Pons (tissue), 1 donor: ENCODE measurements at places on chromosomes 4 and X.

GRCh38 chr4:112901962-112902411 is 147.5 kb upstream of the ANK2 start:
- peak; percentile 79 for DNase-seq

DNA sequence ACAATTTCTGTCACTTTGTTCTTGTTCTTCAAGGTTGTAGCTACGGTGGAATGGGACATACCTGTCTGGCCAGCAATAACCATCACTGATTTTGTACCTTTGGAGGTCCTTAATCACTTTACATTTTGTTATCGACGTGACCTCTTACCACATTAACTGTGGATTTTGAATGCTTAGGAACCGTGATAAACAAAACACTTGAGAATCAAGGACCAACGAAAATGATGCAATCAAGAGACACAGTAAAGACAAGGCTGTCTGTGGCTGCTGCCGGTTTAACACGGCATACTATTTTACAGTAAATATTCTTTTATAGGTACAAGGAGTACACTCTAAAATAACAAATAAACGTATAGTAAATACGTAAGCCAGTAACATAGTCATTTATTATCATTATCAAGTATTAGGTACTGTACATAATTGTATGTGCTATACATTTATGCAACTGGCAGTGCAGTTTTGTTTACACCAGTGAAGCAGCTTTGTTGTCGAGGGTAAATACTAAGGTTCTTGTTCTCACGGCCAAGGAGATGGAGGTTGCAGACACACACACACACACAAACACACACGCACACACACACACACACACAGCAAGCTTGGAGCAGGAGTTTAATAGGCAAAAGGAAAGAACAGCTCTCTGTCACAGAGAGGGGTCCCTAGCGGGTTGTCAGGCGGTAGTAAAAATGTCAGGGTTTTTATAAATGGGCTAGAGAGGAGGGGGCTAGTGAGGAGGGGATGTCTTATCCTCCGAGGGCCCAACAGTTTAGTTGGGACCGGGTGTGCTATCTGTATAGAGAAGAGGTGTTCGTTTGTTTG is 194.7 kb upstream of the CXorf51B start:
- no peak for DNase-seq

- no peak for DNase-seq
Observed at GRCh38 chr4:128950796-128951195, 141.3 kb downstream of the JADE1 start.

- peak; percentile 34 for DNase-seq
Observed at GRCh38 chrX:23773601-23774175, 9.3 kb upstream of the SAT1 start.

- DNase-seq = no peak
Observed at GRCh38 chr4:177434667-177435066, 7.6 kb downstream of the AGA start.

DNA sequence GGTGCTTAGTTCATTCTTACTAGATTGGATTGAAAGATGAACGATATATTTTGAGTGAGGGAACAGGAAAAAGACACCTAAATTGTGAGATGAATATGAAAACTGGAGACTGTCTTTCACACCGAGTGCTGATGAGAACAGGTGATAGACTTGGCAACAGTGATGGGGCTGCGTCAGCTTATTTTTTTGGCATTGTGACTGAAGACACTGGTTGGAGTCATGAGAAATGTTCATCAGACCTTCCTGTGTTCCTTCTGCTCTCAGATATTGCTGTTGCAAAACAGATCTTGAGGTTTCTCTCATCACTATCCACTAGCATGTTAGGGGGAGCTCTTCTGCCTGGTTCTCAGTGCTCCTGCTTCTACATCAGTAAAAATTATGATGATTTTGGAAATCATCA is 124.2 kb upstream of the KCNIP4 start:
- DNase-seq = no peak

- DNase-seq = no peak
Observed at GRCh38 chrX:136453771-136454170, 34.0 kb upstream of the BRS3 start.

DNA sequence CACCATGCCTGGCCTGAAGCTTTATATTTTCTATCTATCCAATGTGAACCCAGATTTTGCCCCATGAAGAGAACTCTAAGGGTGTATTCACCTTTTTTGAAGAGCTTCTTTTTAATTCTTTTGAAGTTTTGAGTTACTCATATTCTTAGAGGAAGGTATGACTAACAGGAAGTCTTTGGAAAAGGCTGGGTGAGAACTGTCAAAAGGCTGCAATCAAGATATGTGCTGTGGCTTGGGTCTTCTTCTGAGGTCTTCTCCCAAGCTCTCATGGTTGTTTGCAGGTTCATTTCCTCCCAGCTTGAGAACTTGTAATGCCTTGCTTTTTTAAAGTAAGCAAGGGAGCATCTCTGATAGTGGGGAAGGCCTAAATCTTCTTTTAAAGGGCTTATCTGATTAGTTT is 3.1 kb upstream of the C4orf17 start:
- DNase-seq = no peak
